Fibroblast of skin of right quadriceps (primary cell): ENCODE measurements at places on chromosomes 16 and 17.

GRCh38 chr16:11016993-11017392, 72.6 kb downstream of the CLEC16A start:
- peak; percentile 63 for DNase-seq

- DNase-seq: no peak
Measured at GRCh38 chr17:42453439-42453838, 5.2 kb upstream of the ATP6V0A1 start.

GRCh38 chr17:76078860-76079534, at the start of gene ZACN:
ZACN (plus strand) TSS chr17:76079182; CDS start chr17:76079265, 83 bp downstream.
- DNase-seq: no peak

DNA sequence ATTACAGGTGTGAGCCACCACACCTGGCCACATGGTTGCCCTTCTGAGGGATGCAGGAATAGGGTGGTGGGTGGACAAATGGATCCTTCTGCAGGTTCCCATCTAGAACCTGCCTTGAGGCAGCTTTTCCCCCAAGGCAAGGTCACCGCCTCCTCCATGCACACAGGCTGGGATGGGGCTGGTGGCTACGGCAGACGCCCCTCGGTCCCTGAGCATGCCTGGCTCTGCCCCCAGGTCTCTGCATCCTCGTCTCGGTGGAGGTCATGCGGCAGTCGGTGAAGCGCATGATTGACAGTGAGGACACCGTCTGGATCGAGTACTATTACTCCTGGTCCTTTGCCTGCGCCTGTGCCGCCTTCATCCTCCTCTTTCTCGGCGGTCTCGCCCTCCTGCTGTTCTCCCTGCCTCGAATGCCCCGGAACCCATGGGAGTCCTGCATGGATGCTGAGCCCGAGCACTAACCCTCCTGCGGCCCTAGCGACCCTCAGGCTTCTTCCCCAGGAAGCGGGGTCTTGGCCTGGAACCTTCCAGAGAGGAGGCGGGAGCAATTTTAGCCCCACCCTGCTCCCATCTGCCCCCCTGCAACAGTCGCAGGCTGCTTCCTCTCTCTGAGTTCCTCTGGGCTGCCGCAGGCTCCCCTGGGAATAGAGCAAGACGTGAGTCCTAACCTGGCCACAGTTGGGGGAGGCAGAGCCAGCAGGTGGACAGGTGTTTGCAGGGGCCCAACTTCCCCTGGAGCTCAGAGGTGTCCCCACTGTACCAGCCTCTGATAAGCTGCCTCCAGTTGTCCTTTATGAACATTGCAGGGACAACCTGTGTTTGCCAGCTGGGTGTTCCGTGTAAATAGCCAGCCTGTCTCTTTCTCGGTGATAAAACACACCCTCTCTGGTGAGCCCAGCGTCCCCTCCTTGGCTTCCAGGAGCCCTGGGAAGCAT, 11.7 kb downstream of the CACNG1 start:
- no peak for DNase-seq

GRCh38 chr17:38798614-38799500, 499 bp downstream of the PIP4K2B start:
- peak; percentile 40 for DNase-seq

DNA sequence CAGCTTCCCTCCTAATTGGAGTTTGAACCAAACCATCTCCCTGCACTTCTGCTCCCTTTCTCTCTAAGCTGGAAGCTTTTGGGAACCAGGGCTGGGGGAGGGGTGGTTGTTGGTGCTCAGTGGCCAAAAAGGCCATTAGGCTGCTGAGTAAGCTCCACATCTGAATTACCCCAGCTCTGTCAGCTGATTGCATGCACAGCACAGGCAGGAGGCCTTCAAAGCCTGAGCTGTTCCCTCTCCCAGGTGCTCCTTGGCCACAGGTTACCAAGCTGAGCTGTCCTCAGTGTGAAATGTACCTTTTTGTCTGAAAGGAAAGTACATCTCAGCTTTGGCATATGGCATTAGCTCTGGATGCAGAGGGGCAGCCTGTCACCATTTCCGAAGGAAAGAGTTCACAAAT, 6.2 kb upstream of the TBKBP1 start:
- no peak for DNase-seq

DNA sequence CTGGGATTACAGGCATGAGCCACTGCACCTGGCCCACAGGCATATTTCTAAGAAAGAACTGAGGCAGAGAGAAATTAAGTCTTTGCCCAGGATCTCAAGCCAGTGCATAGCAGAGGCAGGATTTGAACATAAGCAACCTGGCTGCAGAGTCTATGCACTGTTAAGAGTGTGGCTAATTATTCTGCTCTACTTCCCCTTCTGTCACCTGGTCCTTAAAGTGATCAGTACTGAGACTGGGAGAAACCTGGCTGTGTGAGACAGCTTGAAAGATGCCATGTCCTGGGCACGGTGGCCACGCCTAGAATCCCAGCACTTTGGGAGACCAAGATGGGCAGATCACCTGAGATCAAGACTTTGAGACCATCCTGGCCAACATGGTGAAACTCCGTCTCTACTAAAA, 58.1 kb downstream of the IQCK start:
- DNase-seq: no peak

- no peak for DNase-seq
Measured at GRCh38 chr17:81019563-81020442, 15.1 kb upstream of the BAIAP2 start.

DNA sequence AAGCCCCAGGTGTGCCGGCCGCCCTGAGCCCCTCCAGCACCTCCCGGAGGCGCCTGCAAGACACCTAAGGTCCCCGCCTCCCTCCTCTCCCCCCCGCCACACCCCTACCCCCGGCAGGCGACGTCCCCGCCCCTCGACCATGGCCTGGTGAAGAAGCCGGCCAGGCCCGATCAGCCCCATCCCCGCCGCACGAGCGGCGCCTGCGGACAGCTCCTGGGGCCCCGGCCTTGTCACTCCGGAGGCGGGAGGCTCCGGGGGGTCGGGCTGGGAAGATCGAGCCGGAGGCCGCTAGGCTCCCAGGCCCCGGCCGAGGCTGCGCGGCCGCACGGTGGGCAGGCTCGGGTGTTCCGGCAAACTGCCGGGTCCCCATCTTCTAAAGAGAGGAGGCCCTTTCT, 405 bp upstream of the ACE start:
- no peak for DNase-seq

- DNase-seq: no peak
Measured at GRCh38 chr17:71935341-71935740, 185.5 kb upstream of the SOX9 start.

DNA sequence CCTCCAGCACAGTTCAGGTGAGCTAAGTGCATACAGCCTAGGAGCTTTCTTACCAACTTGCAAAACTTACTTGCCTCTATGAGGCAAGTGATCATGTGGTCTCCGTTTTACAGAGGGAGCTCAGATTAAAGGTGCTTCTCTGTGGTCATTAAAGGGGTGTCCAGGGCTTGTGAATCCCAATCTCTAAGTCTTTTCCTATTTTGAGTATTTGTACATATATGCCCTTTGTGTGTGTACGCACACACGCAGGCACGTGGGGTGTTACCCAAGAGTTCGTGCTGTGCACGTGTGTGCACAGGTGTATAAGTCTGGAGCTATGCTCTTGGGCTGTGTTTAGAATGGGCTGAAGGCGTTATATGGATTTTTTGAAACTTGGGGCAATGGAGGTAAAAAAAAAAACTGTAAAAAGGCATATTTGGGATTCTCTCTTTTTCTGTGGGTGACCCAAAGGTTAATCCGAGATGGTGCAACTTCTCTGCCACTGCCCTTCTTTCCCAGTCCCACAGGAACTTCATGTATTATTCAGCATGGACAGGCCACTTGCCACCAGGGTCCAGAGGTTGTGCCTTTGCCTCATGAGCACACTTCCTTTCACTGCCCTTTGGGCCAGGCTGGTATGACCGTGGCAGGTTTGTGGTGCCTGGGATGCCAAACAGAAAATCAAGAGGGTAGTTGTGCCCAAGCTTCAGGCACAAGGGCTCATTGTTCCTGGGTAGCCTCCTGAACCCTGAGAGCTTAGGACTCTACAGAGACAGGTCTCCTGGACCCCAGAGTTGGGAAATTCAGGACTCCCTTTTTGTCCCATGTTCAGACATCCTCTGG, 1.5 kb downstream of the ABCC3 start:
- DNase-seq: no peak

DNA sequence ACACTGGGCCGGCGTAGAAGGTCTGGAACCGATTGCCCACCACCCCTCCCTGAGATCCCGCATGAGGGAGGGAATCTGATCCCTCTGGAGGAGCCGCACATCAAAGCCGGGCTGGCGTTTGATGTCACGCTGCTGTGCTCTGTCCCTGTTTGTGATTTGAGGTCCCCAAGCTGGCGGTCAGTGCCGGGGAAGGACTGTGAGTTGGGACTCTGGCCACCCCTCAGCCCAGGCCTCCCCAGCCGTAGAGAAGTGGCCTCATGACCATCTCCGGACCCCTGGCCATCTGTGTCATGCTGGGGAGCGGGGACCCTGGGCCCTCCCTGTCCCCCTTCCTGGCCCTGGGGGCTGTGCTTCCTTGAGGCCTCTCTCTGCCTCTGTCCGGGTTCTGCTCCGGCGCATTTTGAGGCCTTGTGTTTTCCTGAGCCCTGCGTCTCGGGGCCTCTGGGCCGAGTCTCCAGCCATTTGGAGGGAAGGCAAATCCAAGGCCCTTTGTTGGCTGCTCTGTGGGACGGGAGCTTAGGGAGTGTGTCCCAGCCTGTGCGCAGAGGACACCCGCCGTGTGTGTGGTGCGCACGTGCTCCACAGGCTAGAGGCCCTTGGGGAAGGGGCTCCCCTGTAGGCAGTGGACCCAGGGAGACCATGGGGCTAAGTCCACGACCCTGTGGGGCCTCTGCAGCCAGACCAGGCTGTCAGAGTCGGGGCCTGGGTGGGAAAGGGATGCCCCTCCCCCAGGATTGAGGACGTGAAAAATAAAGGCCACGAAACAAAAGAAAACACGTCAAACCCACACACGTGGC, 15.1 kb downstream of the ASPSCR1 start:
- DNase-seq: no peak

GRCh38 chr16:21208446-21209230, 2.7 kb downstream of the ZP2 start:
- DNase-seq: no peak

DNA sequence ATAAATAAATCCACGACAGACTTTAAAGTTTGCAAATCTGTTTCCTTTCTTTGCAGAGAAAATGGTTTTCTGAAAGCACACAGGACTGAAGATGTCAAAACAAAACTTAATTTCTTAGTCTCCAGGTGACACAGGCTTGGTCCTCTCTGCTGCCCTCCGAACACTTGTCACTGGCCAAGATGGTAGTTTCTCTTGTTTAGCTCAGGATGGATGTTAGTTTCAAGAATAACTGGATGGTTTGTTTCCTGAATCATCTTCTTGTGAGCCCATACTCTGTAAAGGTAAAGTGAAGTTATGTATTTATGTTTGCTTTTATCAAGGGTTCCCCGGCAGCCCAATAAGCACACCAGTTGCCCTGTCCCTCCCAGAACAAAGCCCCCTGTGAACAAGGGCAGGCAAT, 9.9 kb upstream of the FLCN start:
- no peak for DNase-seq

GRCh38 chr16:17963185-17963836, 373.2 kb downstream of the NPIPA8 start:
- no peak for DNase-seq

- DNase-seq: no peak
Measured at GRCh38 chr17:35341411-35341992, 31.9 kb downstream of the SLFN11 start.

GRCh38 chr17:57445772-57446472, 189.6 kb downstream of the MSI2 start:
- no peak for DNase-seq

DNA sequence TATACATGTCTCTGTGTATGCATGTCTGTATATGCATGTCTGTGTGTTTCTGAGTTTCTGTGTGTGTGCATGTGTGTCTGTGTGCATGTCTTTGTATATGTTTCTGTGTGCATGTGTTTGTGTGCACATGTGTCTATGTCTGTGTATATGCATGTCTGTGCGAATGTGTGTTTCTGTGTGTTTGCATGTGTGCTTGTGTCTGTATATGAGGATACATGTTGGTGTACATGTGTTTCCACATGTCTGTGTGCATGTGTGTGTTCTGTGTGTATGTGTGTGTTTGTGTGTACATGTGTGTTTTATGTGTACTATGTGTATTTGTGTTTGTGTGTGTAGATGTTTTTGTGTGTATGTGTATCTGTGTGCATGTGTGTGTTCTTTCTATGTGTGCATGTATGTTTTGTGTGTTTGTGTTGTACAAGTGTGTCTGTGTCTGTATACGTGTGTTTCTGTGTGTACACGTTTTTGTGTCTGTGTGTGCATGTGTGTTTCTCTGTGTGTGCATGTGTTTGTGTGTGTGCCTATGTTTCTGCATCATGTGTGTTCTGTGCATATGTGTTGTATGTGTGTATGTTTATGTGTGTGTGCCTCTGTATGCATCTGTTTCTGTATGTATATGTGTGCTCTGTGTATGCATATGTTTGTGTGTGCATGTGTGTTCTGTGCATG, 8.9 kb upstream of the RAB37 start:
- DNase-seq: no peak

DNA sequence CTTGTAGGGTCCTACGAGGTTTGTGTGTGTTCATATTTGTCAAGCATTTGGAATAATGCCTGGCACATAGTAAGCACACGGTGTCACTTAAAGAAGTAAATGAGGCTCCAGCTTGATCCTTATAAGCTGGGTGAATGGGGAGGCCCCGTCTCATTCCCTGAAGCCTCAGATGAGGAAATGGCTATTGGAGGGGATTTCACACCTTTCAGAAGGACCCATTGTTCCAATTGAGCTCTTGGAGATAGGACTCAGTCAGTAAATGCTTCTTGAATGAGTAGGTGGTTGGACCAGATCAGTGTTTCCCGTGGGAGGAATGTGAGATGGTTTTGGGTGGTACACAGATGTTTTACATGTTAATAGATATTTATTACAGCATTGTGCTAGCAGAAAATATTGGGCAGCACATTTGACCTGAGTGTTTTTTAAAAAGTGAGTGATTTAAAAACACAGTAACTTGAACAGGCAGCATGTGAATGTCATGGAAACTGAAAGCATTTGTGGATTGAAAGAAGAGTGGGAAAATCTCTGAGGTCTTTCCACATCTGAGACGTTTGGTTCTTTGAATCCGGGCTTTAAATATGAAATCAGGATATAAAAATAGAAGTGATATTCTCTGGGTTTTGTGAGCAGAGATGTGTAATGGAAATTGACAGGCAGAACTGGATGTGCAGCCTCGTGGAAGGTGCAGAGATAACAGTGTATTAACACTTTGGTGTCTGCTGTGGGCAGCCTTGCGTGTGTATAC, 36.4 kb upstream of the ARHGAP17 start:
- peak; percentile 35 for DNase-seq
